ENCODE measurements at places on chromosomes 4 and X. TPM values are rescaled to one million over a fixed set of nuclear protein-coding genes. Genes with fewer than 3 reads are reported as not detected.

FRG2 gene
- not detected for total RNA-seq

DMP1 gene
- total RNA-seq: 0.11 TPM

CYLC1 gene
- not detected for total RNA-seq

TMEM187 gene
- total RNA-seq: 10.6 TPM

RASL11B gene
- total RNA-seq: 5.1 TPM

OTC gene
- not detected for total RNA-seq

GAGE10 gene
- total RNA-seq: not detected

CXCL5 gene
- 0.61 TPM for total RNA-seq

CPEB2 gene
- 47.3 TPM for total RNA-seq

MSANTD1 gene
- 1.4 TPM for total RNA-seq

TMEM154 gene
- total RNA-seq: 13.2 TPM

PDLIM5 gene
- total RNA-seq: 181 TPM

RHOXF2 gene
- not detected for total RNA-seq

SMS gene
- 134 TPM for total RNA-seq

GABRG1 gene
- total RNA-seq: not detected

AR gene
- 8.3 TPM for total RNA-seq

KLHL4 gene
- total RNA-seq: 19.8 TPM

CCSER1 gene
- total RNA-seq: 2.2 TPM

GPAT3 gene
- total RNA-seq: 0.50 TPM

AADAT gene
- 10.3 TPM for total RNA-seq

CLGN gene
- 1.1 TPM for total RNA-seq

GPRASP2 gene
- 9.1 TPM for total RNA-seq

TMPRSS11F gene
- not detected for total RNA-seq

PABPC1L2B gene
- not detected for total RNA-seq

NMU gene
- total RNA-seq: not detected

CYSLTR1 gene
- total RNA-seq: not detected

ATP6AP2 gene
- 153 TPM for total RNA-seq

CFI gene
- not detected for total RNA-seq

LRCH2 gene
- 5.8 TPM for total RNA-seq

PDZD4 gene
- total RNA-seq: 9.9 TPM

MAGEA4 gene
- total RNA-seq: not detected

INTU gene
- 25.1 TPM for total RNA-seq

OTUD6A gene
- not detected for total RNA-seq

TBC1D8B gene
- total RNA-seq: 12.1 TPM

SNX12 gene
- 70.8 TPM for total RNA-seq
